ENCODE measurements at places on chromosomes 3 and 15.

DNA sequence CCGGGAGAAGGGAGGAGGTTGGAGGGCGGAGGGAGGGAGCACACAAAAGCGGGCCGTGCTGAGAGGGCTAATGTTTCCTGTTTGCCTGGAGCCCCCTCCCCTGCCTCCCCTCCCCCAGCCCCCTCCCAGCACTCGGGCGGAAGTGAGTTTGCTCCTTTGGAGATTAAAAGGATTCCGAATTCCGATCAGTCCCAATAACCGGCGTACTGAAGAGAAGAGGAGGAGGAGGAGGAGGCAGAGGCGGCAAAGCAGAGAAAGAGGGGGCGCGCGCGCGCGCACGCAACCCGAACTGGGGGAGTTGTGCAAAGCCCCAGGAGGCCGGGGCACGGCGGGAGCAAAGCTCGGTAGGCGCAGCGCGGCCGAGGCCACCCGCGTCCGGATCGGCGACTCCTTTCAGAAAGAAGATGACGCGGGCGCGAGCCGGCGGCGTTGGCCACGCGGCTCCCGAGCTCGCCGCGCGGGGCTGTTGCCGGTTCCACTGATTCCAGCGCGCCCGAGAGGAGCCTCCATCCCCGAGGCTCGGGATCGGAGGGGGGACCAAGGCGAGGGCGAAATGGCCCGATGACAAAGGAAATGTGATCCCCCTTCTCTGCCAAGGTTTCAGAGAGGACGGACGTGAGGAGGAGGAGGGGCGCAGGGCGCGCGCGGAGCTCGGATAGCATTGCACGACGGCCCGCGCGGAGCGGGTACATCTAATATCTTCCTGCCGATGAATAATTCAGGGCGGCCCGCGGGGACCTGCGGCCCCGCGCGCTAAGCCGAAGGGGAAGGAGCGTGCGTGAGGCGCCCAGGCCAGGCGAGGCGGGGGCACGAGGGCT, 1.1 kb upstream of the TRIM71 start:
- DNase-seq, result no peak

DNA sequence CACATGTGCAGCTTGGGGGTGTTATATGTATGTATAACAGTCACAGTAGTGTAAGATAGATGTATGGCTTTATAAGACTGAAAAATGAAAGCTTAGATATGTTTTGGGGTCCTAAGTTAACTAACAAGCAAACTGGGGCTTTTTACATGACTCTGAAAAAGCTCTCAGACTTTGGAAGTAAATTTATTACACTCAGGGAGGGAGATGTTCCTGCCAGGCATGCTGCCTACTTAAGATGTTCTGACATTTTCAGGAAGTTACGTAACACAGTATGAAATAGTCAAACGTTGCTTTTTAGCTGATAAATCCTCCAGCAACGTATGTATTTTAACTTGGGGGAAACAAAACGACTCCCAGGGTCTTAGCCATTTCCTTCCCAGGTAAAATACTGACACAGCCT, 1.7 kb upstream of the IFT57 start:
- no peak for DNase-seq

DNA sequence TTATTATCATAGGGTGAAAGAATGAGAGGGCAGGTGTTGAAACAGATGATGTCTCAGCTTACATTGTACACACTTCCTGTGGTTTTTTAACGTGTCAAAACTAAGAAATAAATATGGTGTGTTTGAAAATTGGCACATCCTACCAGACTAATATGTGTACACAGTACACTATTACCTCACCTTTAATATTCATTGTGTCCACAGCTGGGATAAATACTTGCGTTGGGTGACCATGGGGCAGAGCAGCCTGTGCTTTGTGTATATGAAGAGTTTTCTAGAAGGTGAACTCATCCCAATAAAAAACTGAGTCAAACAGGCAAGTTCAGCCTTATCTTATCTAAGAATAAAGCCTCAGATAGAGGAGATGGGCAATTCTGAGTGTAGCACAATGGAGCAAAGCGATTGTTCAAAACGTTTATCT, 17.3 kb downstream of the SUCNR1 start:
- no peak for DNase-seq

GRCh38 chr3:195005759-195006510, 265.0 kb downstream of the XXYLT1 start:
- no peak for DNase-seq

DNA sequence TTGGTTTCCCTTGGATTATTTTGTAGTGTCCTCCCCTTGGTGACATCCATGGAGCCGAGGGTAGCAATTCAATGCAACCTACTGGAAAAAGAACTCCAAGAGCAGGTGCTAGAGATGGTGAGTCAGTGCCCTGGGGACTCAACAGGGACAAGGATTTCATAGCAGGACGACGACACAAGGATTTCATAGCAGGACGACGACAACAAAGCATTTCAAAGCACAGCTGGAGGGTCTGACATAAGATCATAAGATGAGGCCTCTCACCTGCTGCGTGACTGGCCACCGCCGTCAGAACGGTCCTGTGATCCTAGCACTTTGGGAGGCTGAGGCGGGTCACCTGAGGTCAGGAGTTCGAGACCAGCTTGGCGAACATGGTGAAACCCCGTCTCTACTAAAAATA, 22.5 kb downstream of the NRROS start:
- no peak for DNase-seq

DNA sequence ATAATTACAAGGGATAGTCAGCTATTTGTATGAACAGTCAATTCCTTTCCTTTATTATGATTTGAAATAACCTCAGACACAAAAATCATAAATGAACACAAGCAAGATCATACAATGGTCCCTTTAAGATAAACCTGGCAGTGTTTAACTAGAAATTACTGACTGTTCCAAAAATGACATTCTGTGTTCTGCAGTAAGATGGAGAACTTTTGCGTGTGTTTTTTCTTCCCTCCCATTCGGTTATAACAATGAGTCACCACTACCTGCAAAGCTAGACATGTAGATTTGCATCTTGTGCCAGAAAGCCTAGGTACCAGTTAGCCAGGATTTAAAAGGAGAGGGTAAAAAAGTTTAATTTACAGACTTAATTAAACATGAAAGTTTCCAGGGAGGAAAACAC, 248.2 kb upstream of the ADAMTS9 start:
- no peak for DNase-seq

DNA sequence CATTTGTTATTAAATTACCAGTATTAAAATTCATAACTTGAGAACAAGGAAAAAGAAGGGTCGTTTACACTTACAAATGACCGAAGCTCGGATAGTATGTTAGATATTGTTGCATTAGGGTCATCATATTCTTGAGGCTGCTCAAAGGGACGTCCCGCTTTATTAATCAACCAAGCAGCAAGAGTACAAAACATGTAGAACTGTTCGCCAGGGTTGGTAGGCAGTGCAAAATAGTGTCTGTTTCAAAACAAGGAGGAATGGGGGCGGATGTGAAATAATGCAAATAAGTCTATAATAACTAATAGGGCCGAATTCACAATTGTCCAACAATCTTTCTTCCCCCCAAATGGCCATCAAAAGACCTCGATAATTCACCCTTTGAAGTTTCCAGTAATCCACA, 2.9 kb downstream of the IFT57 start:
- DNase-seq, result no peak

DNA sequence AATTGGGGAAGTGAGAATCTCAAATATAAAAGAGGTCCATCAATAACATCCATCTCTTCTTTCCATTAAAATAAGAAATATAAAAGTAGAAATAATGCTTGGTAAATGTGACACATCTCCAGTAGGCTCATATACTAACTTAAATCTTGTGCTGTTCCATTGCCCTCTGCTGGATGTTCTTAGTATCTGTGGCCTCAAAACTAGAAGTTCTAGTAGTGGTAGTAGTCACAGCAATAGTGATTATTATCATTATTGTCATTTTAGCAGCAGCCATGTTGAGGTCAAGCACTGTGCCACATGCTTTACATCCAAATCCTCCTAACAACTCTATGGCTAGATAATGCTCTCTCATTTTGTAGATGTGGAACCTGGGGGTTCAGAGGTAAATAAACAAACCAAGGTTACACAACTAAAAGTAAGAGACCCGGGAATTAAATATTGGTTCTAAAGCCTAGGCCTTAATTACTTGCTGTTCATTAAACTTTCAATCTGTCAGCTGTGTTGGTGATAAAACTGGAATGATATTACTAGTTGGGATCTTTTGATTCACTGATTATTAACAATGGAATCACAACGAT, 20.2 kb upstream of the BTLA start:
- no peak for DNase-seq

GRCh38 chr3:33363113-33363800, 76.9 kb downstream of the UBP1 start:
- no peak for DNase-seq

DNA sequence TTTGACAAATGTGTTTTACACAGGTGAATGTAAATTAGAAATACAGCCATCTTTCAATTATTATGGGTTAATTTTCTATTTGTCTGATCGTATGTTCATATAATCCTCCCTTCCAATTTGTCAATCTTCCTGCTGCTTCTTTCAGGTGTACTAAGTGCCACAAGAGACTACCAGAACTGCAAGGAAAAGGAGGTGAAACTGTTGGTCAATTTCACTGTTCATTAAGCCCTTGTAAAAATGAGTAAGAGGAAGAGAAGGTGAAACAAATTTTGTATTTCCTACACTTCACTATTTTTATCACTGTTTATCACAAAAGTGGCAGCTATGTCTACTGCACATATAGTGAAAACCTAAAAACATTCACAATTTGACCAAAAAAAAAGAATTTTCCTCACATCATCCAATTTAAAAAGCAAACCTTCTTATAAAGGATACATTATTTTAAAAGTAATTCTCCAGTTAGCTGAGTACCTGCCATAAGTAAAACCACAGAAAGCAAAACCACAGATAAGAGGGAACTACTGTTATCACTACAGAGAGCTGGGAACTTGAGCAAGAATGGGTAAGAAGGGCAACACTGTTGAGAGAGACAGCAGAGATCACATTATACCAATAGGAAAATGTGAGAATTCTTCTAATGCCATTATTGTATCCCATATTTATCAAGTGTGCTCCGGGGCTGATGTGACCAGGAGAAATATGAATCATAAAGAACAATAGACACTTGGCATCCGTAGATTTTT, 163.0 kb downstream of the TBC1D5 start:
- DNase-seq, result no peak

Measured in NCI-H1048 (cell line).